Neural cell (in vitro differentiated cells): ENCODE measurements at places on chromosomes 11 and 22. TPM values are rescaled to one million over a fixed set of nuclear protein-coding genes. Genes with fewer than 3 reads are reported as not detected.

JRKL gene
- 3.1 and 3.5 TPM in 2 replicates for polyA plus RNA-seq

EXT2 gene
- 77.5 and 82.6 TPM in 2 replicates for polyA plus RNA-seq

KRTAP5-8 gene
- not detected in 2 replicates for polyA plus RNA-seq

RAB3IL1 gene
- 1.6 and 4.0 TPM in 2 replicates for polyA plus RNA-seq

OR8D4 gene
- not detected in 2 replicates for polyA plus RNA-seq

ANAPC15 gene
- 52.8 and 64.6 TPM in 2 replicates for polyA plus RNA-seq

CHRDL2 gene
- polyA plus RNA-seq = not detected in 2 replicates

SYT7 gene
- polyA plus RNA-seq = 14.0 and 21.8 TPM in 2 replicates

UPK3A gene
- not detected in 2 replicates for polyA plus RNA-seq

MS4A18 gene
- polyA plus RNA-seq = not detected in 2 replicates

MFRP gene
- polyA plus RNA-seq = not detected in 2 replicates

CYTH4 gene
- not detected in 2 replicates for polyA plus RNA-seq

FOLH1 gene
- polyA plus RNA-seq = not detected in 2 replicates

SAA1 gene
- polyA plus RNA-seq = not detected in 2 replicates

MS4A14 gene
- not detected in 2 replicates for polyA plus RNA-seq

SLC22A12 gene
- not detected in 2 replicates for polyA plus RNA-seq

TMPRSS5 gene
- polyA plus RNA-seq = 1.3 and 2.6 TPM in 2 replicates

TUBA8 gene
- polyA plus RNA-seq = 0.46 and 1.8 TPM in 2 replicates

KCNC1 gene
- 8.9 and 12.5 TPM in 2 replicates for polyA plus RNA-seq

TREH gene
- 0.12 TPM in 1 of 2 replicates, not detected in the other for polyA plus RNA-seq

FOLR2 gene
- not detected in 2 replicates for polyA plus RNA-seq

SLC35C1 gene
- 2.3 and 3.3 TPM in 2 replicates for polyA plus RNA-seq

ATF4 gene
- 394 and 399 TPM in 2 replicates for polyA plus RNA-seq

ZNF70 gene
- 1.3 and 1.5 TPM in 2 replicates for polyA plus RNA-seq

NXPE1 gene
- polyA plus RNA-seq = not detected in 2 replicates

PPFIBP2 gene
- polyA plus RNA-seq = 1.2 TPM in 1 of 2 replicates, not detected in the other

RNF26 gene
- polyA plus RNA-seq = 1.9 and 2.6 TPM in 2 replicates

CYP2R1 gene
- polyA plus RNA-seq = 52.0 and 67.0 TPM in 2 replicates

VPS37C gene
- 7.2 and 7.3 TPM in 2 replicates for polyA plus RNA-seq

PICK1 gene
- 101 and 115 TPM in 2 replicates for polyA plus RNA-seq

INPP5J gene
- 3.7 and 9.4 TPM in 2 replicates for polyA plus RNA-seq

WNT7B gene
- polyA plus RNA-seq = 0.16 and 0.24 TPM in 2 replicates

MMP11 gene
- 9.3 and 12.2 TPM in 2 replicates for polyA plus RNA-seq

PHLDA2 gene
- not detected in 2 replicates for polyA plus RNA-seq

AP5B1 gene
- 0.52 and 1.3 TPM in 2 replicates for polyA plus RNA-seq

TBX1 gene
- not detected in 2 replicates for polyA plus RNA-seq

MFNG gene
- 0.17 TPM in 1 of 2 replicates, not detected in the other for polyA plus RNA-seq

OR6T1 gene
- not detected in 2 replicates for polyA plus RNA-seq

TRIM49 gene
- not detected in 2 replicates for polyA plus RNA-seq

PHLDB1 gene
- polyA plus RNA-seq = 114 and 149 TPM in 2 replicates

DBX1 gene
- not detected in 2 replicates for polyA plus RNA-seq

TMEM86A gene
- polyA plus RNA-seq = 3.3 and 4.4 TPM in 2 replicates

MAPK8IP1 gene
- 58.8 and 76.0 TPM in 2 replicates for polyA plus RNA-seq

TRIM48 gene
- polyA plus RNA-seq = not detected in 2 replicates

HEPN1 gene
- polyA plus RNA-seq = not detected in 2 replicates

ASPHD2 gene
- 16.7 and 18.7 TPM in 2 replicates for polyA plus RNA-seq

APOL3 gene
- not detected in 2 replicates for polyA plus RNA-seq

C11orf91 gene
- not detected in 2 replicates for polyA plus RNA-seq

C1QTNF4 gene
- 16.4 and 17.5 TPM in 2 replicates for polyA plus RNA-seq

SCARF2 gene
- 3.4 and 5.0 TPM in 2 replicates for polyA plus RNA-seq

RNF169 gene
- 9.0 and 10.6 TPM in 2 replicates for polyA plus RNA-seq

POU2AF2 gene
- not detected in 2 replicates for polyA plus RNA-seq

MUC5AC gene
- not detected in 2 replicates for polyA plus RNA-seq

BTG4 gene
- not detected in 2 replicates for polyA plus RNA-seq

OR10V1 gene
- polyA plus RNA-seq = not detected in 2 replicates

EHF gene
- polyA plus RNA-seq = 0.17 TPM in 1 of 2 replicates, not detected in the other

ELF5 gene
- not detected in 2 replicates for polyA plus RNA-seq

SLC36A4 gene
- polyA plus RNA-seq = 28.5 and 34.9 TPM in 2 replicates
